ENCODE measurements at places on chromosomes 11 and 22.

GRCh38 chr11:14055936-14056335, 93.4 kb downstream of the SPON1 start:
- DNase-seq, result no peak

DNA sequence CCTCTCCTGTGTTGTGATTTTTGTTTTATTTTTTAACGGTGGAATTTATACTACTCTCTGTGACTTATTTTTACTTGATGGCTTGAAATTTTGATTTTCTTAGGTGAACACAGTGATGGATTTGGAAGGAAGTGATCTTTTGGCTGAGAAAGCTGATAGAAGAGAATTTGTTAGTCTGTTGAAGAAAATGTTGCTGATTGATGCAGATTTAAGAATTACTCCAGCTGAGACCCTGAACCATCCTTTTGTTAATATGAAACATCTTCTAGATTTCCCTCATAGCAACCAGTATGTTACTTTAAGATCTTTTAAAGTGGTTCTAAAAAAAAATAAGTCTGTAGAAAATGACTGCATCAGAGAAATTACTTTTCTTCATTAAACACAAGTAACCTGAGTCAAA, 82.1 kb downstream of the HIPK3 start:
- no peak for DNase-seq

GRCh38 chr11:20207781-20208621, 47.7 kb upstream of the DBX1 start:
- no peak for DNase-seq

DNA sequence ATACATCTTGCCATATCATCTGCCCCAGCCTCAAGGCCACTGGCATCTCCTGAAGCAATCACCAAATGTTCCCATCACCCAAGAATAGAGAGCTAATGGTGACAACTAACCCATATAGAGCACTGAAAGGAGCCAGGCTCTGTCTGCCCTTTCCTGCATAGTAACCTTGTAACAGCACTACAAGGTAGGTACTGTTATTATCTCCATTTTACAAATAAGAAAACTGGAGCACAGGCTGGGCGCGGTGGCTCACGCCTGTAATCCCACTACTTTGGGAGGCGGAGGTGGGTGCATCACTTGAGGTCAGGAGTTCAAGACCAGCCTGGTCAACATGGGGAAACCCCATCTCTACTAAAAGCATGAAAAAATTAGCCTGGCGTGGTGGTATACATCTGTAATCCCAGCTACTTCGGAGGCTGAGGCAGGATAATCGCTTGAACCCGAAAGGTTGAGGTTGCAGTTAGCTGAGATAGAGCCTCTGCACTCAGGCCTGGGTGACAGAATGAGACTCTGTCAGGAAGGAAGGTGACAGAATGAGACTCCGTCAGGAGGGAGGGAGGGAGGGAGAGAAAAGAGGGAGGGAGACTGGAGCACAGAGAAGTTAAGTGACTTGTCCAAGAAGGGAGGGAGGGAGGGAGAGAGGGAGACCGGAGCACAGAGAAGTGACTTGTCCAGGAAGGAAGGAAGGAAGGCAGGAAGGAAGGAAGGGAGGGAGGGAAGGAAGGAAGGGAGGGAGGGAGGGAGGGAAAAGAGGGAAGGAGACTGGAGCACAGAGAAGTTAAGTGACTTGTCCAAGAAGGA, 2.2 kb downstream of the SLC35F2 start:
- peak; percentile 19 for DNase-seq

DNA sequence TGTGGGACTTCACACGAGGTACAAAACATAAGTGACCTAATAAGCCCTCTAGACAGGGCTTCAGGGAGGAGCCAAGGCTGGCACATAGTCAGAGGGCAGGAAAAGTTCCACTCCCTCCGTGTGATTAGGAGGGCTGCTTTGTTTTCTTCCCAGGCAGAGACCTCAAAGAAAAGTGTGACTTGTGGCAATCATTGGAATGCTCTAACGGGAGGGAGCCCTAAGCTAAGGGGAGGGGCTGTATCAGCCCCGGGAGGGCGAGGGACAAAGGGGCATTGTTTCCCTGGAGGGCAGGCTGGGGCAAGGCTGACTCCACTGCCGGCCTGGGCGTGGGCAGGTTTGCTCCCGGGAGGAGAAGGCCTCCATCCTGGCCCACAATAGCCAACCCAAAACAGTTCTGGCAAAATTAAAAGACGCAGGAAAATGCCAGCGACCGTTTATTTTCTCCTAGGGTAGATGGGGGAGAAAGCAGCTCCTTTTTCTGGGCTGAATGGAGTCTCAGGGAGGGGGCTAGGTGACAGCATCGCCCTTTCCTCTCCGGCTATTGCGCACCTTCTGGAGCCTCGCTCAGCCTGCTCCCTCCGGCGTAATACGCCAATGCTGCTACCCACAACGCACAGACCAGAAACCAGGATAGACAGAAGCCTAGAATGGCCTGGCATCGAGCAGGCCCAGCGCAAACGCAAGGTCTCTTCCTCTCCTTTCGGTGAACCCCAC, 60.2 kb downstream of the ENDOD1 start:
- no peak for DNase-seq

DNA sequence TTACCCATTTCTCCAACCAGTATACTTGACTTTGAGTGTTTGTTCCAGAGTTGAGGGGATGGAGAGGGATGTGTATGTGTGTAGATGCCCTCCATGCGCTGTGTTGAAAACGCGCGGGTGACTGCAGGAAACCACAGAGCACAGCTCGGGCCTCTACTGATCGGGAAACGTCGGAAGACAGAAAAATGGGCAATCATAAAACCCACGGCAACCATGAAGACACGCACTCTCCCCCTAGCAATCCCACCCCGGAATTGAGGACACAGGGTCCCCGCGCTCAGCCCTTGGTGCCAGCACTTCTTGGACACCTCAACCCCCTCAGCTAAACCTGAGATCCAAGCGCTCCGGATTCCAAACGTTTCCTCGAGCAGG, 251 bp upstream of the UQCC3 start:
- DNase-seq, result no peak

DNA sequence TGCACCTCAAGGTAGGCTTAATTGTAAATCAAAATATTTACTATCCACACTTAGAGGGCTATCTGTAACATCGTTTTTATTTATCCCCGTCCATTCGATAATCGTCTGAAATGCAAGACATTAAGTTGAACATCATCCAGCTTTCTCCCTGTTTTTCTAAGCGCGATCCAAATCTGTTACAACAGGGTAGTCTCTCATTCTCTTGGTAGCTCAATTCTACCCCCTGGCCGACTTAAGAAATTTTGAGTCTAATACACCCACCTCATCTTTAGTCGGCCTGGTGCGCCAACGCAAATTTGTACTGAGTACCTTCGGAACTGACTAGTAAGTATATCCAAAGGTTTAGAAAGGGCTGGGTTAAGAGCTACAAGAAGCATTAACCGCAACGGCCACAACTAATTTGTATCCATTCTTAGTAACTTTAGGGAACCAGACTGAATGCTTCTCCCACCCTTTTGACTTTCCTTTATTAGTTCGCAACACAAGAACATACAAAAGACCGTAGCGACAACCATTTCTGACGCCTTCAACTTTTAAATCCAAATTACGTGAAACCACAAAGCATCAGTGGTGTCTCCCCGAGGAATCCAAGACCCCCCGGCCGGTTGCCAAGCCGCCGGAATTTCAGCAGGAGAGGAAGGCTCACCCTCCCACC, 1.0 kb upstream of the ZNF143 start:
- DNase-seq, result peak; percentile 53

DNA sequence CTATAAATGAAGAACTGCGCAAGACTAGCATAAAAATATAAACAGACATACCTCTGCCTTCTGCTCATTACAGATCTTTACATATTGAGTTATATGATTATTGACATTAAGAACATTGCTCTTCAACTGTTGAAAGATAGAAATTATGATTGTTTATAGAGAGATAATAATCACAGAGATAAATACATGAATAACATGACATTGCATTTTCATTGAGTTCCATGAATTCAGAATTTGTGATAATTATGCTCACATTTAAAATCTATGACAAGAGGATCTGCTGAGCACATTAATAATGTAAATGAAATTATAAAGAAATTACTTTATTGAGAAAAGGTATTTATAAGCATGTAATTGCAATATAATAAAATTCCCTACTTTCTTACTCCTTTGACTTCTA, 24.8 kb downstream of the KIF18A start:
- DNase-seq, result no peak

GRCh38 chr22:38383417-38383816, 66.2 kb upstream of the CSNK1E start:
- DNase-seq, result no peak

- DNase-seq, result no peak
Observed at GRCh38 chr11:56782167-56782847, 33.8 kb upstream of the OR9G4 start.

- peak; percentile 68 for DNase-seq
Observed at GRCh38 chr11:86523738-86524619, 148.4 kb downstream of the ME3 start.

DNA sequence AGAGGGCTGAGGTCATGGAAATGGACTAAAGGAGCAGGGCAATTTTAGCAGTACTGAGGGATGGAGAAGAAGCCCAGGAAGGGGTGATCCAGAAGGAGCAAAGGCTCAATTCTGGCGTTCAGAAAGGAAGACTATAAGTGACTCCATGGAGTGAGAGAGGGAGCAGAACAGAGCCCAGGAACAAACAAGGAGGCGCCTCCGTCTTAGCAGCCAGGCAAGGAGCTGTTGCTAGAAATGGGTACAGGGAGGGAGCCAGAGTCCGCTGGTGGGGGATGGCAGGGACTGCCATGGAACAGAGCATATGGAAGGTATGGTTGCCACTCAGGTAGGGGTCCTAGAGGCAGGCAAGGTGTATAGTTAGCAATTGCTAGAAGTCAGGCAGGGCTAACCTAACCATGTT, 20.5 kb upstream of the STK33 start:
- no peak for DNase-seq

- no peak for DNase-seq
Observed at GRCh38 chr11:134727204-134727603, 315.2 kb upstream of the B3GAT1 start.

DNA sequence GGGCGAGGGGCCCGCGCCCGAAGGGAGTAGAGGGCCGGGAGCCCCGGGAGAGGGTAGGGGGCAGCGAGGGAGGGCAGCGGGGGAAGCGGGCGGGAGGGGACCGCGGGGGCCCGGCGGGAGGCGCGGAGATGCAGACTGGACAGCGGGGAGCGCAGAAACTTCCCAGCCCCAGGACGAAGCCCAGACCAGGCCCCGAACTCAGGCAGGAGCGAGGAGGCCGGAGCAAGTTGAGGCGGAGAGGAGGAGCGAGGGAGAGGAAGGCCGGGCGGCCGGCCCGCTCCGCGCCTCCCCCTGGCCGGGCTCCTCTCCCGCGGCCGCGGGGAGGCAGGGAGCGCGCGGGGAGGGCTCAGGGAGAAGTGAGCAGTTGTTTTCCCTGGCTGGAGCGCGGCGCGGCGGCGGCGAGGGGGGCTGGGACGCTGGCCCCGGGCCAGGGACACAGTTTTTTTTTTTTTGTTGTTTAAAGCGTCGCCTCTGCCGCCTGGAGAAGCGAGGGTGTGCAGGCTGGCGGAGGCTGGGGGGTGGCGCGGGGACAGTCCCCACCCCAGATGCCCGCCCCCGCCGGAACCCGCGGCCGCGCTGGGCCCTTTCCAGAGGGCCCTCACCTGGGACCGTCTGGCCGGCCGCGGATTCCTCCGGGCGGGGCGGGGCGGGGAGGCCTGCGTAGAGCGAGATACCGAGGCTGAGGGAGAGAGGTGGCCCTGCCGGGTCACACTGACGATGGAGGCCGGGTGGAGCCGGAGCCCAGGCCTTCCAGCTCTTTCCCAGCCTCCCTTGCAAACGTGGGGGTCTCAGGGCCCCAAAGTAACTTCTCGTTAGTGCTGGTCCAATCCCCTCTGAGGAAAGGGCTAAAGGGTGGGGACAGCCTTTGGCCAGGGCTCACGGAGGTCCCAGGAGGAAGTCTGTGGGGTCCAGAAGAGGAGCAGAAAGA, at the start of gene LTBP3:
LTBP3 (minus strand) TSS at position 358 of the 928 bp plus-strand sequence. CDS start 400 bp downstream, outside the sequence.
- peak; percentile 48 for DNase-seq

GRCh38 chr22:28116219-28116673, 197.2 kb upstream of the PITPNB start:
- DNase-seq, result no peak

Data from activated CD4-positive, alpha-beta T cell treated with anti-CD3 and anti-CD28 coated beads, Interleukin-10, Interleukin-2, amounts not matched to agents 100 ng/mL and 50 ng/mL, durations not matched to agents 16 hours and 8 hours (primary cell).